Ascending aorta (tissue), 2 donors: ENCODE measurements at places on chromosomes 16 and 17.

DNA sequence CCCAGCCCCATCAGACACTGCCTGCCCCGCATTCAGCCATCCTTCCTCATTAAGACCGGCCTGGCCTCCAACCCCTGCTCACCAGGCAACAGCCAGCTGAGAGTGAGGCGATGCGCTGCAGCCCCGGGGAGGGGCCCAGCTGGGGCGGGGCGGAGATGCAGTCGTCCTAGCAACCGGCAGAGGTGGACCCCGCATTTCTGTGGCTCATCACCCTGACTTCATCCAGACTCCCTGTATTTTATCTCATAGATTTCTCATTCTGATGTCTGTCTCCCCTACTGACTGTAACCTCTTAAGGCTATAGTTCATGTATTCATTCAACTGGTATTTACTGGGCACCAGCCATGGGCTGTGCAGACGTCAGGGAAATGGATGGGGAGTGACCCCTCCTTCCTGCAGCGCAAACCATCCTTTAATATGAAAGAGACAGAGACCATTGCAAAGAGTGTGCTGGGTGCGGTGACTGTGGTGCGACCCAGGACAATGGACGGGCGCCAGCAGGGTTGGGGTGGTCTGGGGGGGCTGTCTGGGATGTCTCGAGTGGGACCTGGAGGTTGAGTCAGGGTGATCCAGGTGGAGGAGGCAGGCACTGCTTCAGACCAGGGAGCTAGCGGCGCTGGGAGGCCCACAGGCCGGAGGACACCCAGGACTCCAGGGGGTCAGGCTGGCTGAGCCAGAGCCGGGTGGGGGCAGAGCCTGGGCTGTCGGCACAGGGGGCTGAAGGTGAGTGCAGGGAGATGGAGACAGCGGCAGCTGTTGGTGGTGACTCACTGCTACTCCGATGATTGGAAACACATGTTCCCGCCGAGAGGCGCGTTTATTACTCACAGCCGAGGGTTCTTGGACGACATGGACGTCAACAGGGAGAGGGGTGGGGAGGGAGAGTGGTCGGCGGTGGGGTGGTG lies 10.5 kb upstream of the TIMP2 start:
- no peak overlapping the region for H3K4me3 ChIP-seq
- H3K27me3 ChIP-seq = no peaks in the 10 kb centered on the region
- H3K27ac ChIP-seq = peak overlapping the region; percentile 98
- no peaks in the 10 kb centered on the region for H3K36me3 ChIP-seq

DNA sequence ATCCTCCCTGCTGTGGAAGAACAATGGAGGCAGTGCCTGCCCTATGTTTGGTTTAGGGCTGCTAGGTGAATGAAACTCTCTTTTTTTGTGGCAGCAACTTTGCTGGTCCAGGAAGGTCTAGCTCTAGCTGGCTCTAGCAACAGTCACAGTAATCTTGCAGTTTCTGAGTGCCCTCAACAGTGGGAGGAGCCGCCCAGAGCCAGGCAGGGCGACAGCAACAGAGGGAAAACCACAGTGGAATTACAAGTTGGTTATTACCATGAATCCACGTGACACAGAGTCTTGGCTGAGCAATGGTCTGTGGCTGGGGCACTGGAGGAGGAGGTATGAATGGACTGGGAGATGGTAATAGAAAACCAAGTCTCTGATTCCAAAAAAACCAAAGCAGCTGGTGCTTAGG lies 10.3 kb downstream of the HSPB9 start:
- H3K4me3 ChIP-seq = no peak overlapping the region
- H3K27ac ChIP-seq = peak overlapping the region; percentile 37
- no peak for DNase-seq
- H3K36me3 ChIP-seq = peaks cover 28% of the 10 kb centered on the region
- no peaks in the 10 kb centered on the region for H3K27me3 ChIP-seq

GRCh38 chr17:46788796-46789195 lies 29.7 kb downstream of the WNT3 start:
- DNase-seq = no peak
- H3K36me3 ChIP-seq = no peaks in the 10 kb centered on the region
- H3K4me1 ChIP-seq = no peaks in the 10 kb centered on the region
- H3K4me3 ChIP-seq = no peak overlapping the region

GRCh38 chr17:30819971-30820705 lies 4.4 kb downstream of the CRLF3 start:
- no peak overlapping the region for H3K4me3 ChIP-seq
- DNase-seq = no peak
- H3K27ac ChIP-seq = no peak overlapping the region
- H3K36me3 ChIP-seq = no peaks in the 10 kb centered on the region
- H3K4me1 ChIP-seq = peaks cover 16% of the 10 kb centered on the region

GRCh38 chr17:40458851-40459482 lies 15.7 kb downstream of the IGFBP4 start:
- peaks cover 9% of the 10 kb centered on the region for H3K36me3 ChIP-seq
- H3K27me3 ChIP-seq = no peaks in the 10 kb centered on the region
- DNase-seq = no peak
- H3K4me3 ChIP-seq = no peak overlapping the region
- H3K27ac ChIP-seq = no peak overlapping the region

GRCh38 chr17:49190932-49191331 lies 19.4 kb downstream of the GNGT2 start:
- H3K4me1 ChIP-seq = peaks cover 3% of the 10 kb centered on the region
- no peak overlapping the region for H3K4me3 ChIP-seq
- no peak for DNase-seq
- H3K36me3 ChIP-seq = no peaks in the 10 kb centered on the region
- no peaks in the 10 kb centered on the region for H3K27me3 ChIP-seq

DNA sequence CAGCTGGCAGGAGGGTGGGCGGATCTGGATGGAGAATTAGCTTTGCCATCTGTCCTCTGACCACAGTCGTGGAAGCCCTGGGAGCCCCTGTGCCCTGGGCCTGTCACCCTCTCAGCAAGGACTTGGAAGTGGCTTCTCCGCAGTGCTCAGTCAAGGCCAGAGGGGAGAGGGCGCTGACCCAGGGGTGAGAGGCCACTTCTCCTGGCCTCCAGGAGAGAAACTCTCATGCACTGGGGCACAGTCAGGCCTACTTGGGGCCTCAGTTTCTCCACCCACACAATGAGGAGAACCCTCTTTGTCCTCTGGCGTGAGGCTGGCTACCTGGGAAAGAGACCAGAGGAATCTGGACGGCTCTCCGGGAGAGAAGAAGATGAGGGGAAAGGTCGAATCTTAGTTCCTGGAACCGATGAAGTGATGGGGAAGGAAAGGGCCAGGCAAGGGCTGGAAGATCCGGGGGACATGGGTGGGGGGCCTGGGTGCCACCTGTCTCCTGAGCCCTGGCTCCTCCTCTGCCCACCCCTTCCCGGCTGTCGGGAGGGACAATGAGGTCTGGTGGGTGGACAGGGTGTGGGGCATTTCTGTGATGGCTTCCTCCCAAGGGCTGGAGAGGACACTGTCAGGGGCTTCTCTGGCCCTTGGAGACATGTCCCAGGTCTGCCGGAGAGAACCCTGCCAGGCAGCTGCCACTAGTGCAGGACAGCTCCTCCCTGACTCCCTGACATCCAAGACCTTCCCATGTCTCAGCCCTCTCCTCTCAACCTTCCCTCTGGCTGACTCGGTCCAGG lies 9.0 kb upstream of the ARHGAP27 start:
- no peak overlapping the region for H3K27ac ChIP-seq
- no peak for DNase-seq
- H3K27me3 ChIP-seq = no peaks in the 10 kb centered on the region
- no peak overlapping the region for H3K4me3 ChIP-seq
- H3K4me1 ChIP-seq = no peaks in the 10 kb centered on the region

GRCh38 chr17:74443516-74444296 lies 11.8 kb downstream of the GPRC5C start:
- peaks cover 30% of the 10 kb centered on the region for H3K4me1 ChIP-seq
- peak overlapping the region; percentile 94 for H3K27ac ChIP-seq
- no peak for DNase-seq
- no peaks in the 10 kb centered on the region for H3K27me3 ChIP-seq

DNA sequence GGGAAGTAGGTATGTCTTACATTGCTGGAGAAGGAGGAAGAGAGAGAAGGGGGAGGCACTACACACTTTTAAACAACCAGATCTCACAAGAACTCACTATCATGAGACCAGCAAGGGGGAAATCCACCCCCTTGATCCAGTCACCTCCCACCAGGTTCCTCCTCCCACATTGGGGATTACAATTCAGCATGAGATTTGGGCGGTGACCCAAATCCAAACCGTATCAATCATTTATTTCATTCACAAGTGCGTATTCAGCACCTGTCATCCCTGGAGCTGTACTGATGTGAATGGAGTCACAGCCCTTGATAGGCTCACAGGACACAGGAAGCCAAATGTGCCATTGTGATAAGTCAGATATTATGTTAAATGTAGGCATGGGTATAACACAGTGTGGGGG lies 228.3 kb upstream of the HSBP1 start:
- H3K36me3 ChIP-seq = no peaks in the 10 kb centered on the region
- H3K4me3 ChIP-seq = no peak overlapping the region
- DNase-seq = no peak

DNA sequence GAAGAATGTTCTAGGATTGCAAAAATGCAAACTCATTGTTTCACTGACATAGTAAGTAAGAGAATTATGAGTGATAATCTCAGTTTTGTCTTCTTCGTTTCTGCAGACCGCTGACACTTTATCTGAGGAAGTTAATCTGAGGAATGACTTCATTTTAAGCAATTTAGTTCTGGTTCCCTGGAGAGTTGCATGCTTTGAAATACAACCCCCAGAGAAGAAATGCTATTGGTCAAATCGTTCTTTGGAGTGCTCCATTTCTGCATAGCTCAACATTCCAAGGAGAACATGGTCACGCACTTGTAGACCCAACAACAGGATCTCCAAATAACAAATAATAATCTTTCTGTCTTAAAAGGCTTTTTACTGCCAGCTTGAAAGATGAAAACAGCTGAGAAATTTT lies 427.1 kb downstream of the GRIN2A start:
- H3K36me3 ChIP-seq = no peaks in the 10 kb centered on the region
- DNase-seq = no peak
- H3K4me1 ChIP-seq = no peaks in the 10 kb centered on the region

DNA sequence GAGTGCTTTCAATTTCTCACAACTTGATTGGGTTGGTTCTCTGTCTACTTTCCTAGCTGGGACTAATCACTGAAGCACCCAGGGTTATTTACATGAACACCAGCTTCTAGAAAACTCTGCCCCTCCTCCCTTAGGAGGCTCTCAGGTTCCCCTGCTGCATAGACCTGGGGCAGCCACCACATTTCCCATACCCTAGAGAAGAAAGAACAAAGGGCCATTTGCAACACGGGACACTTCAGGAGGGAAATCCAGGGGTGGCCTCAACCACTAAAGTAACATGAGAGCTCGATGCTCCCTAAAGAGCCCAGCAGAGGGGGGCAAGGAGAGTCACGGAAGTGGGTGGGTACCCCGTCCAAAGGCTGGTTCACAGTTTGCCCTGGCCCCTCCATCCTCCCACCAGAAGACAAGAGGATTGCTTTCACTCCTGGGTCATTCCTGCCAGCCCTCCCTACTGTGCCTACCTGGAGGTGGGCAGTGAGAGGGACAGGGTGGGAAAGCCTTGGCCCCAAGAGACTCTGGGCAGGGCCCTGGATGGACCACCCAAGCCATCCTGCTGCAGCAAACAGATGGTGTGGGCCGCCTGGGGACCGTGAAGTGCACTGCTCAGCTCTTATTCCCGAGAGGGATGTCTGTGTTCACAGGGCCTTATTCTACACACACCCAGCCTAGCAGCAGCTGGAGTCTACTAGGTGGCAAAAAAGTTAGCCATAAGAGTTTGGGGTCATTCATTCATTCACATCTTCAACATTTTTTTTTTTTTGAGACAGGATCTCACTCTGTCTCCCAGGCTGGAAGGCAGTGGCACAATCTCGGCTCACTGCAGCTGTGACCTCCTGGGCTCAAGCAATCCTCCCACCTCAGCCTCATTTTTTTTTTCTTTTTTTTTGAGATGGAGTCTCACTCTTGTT lies 392.1 kb downstream of the SOX9 start:
- H3K4me1 ChIP-seq = no peaks in the 10 kb centered on the region
- no peaks in the 10 kb centered on the region for H3K27me3 ChIP-seq
- DNase-seq = no peak
- H3K4me3 ChIP-seq = no peak overlapping the region
- no peaks in the 10 kb centered on the region for H3K36me3 ChIP-seq

DNA sequence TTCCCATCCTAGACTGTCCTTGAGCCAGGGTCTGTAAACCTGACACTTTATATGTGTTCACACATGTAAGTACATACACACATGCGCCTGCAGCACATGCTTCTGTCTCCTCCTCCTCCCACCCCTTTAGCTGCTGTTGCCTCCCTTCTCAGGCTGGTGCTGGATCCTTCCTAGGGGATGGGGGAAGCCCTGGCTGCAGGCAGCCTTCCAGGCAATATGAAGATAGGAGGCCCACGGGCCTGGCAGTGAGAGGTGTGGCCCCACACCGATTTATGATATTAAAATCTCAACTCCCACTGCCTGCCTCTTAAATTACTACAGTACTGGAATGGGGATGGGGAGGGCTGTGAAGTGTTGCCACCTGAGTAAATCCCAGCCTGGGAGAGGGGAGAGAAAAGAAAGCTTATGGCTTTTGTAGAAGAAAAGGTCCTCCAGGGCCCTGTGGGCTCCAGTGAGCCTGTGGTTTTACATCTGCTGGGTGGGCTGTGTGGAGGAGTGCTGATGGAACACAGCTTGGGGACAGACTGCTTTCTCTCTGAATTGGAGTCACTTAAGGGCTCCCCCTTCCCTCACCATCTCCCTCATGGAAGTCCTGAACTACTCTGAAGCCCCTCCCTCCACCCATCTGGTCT lies 990 bp upstream of the WNK4 start:
- H3K27ac ChIP-seq = no peak overlapping the region
- H3K36me3 ChIP-seq = peaks cover 45% of the 10 kb centered on the region
- H3K4me3 ChIP-seq = no peak overlapping the region
- peaks cover 7% of the 10 kb centered on the region for H3K4me1 ChIP-seq
- DNase-seq = no peak

DNA sequence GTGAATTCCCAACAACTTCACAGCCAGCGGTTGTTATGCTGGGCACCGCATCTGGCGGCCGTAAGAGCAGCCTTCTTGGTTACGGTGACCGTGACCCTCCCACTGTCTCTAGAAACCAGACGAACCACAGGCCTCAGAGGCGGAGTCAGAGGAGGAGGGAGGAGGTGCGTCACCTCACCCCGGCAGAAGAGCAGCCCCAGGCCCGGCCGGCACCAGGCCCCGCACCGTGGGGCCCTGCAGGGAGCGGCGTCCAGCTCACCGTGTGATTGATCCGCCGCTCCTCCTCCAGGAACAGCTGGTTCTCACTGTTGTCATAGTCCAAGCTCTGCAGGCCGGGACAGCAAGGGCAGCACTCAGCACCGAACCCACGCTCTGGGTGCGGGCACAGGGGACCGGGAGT lies 13.7 kb downstream of the CLCN7 start:
- peaks cover 50% of the 10 kb centered on the region for H3K36me3 ChIP-seq
- H3K27me3 ChIP-seq = no peaks in the 10 kb centered on the region
- no peaks in the 10 kb centered on the region for H3K4me1 ChIP-seq
- no peak for DNase-seq

GRCh38 chr17:63221939-63222338 lies 224.2 kb downstream of the CYB561 start:
- no peaks in the 10 kb centered on the region for H3K4me1 ChIP-seq
- H3K4me3 ChIP-seq = no peak overlapping the region
- no peak overlapping the region for H3K27ac ChIP-seq
- DNase-seq = no peak
- no peaks in the 10 kb centered on the region for H3K36me3 ChIP-seq
- no peaks in the 10 kb centered on the region for H3K27me3 ChIP-seq
